Thyroid gland (tissue), 4 donors: ENCODE measurements at places on chromosomes 4 and X.

DNA sequence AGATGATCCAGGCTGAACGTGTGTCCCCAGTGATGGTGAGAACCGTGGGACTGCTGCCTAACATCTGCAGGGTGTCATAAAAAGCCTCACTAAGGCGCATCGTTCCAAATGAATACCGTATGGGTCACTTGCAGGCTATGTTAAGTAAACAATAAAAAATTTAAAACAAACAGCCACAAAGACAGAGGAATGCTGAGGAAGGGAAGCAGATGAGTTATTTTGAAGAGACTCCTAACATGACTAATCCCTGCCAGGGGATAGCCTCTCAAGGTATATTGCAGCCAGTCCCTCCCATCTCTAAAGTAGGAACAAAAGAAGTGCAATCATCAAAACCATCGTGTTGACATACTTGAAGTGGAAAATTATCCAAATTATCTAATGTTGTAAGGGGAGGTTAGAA, 83.8 kb downstream of the UNC5C start:
- H3K36me3 ChIP-seq: no peaks in the 10 kb centered on the region
- DNase-seq: no peak

GRCh38 chr4:152225680-152226079, 310.2 kb downstream of the FBXW7 start:
- no peak overlapping the region for H3K4me3 ChIP-seq
- no peaks in the 10 kb centered on the region for H3K27me3 ChIP-seq
- no peaks in the 10 kb centered on the region for H3K4me1 ChIP-seq

DNA sequence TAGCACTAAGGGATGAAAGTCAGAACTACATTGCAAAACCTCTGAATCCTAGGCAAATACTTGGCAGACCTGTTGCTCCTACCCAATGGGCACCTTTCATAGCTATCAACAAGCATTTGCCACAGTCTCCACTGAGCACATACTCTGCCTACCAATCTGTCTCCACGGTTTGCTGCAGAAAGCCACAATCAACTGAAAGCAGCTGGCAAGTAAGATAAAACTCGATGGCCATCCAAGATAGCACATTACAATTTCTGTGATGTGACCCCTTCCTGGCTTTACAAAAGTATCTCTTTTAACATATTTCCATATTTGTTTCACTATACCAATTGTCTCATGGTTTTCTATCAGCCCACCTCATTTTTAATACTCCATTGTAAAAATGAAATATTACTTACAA, 1060.5 kb upstream of the INTU start:
- no peaks in the 10 kb centered on the region for H3K4me1 ChIP-seq
- no peaks in the 10 kb centered on the region for H3K36me3 ChIP-seq
- no peak for DNase-seq
- no peaks in the 10 kb centered on the region for H3K27me3 ChIP-seq
- no peak overlapping the region for H3K27ac ChIP-seq

DNA sequence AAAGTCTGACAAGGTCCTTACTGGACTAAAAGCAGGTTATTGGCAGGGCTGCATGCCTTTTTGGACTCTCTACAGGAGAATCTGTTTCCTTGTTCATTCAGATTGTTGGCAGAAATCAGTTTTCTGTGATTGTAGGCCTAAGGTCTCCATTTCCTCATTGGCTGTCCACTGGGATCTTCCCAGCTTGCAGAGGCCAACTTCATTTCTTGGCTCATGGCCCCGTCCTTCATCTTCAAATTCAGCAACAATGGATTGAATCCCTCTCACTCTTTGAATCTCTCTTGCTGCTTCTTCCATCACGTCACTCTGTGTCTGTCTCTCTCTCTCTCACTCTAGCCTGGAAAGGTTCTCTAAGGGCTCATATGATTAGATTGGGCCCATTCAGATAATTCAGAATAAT, 14.9 kb upstream of the GLUD2 start:
- no peak overlapping the region for H3K4me3 ChIP-seq
- no peak for DNase-seq
- H3K27me3 ChIP-seq: no peaks in the 10 kb centered on the region
- no peak overlapping the region for H3K27ac ChIP-seq
- no peaks in the 10 kb centered on the region for H3K36me3 ChIP-seq
- H3K4me1 ChIP-seq: no peaks in the 10 kb centered on the region

GRCh38 chr4:179125870-179126269, 1683.6 kb upstream of the AGA start:
- DNase-seq: no peak
- no peaks in the 10 kb centered on the region for H3K4me1 ChIP-seq
- H3K27ac ChIP-seq: no peak overlapping the region
- H3K36me3 ChIP-seq: no peaks in the 10 kb centered on the region

GRCh38 chr4:80732010-80732409, 298.5 kb upstream of the BMP3 start:
- no peak overlapping the region for H3K27ac ChIP-seq
- DNase-seq: no peak
- H3K4me1 ChIP-seq: no peaks in the 10 kb centered on the region
- H3K36me3 ChIP-seq: no peaks in the 10 kb centered on the region
- no peaks in the 10 kb centered on the region for H3K27me3 ChIP-seq

DNA sequence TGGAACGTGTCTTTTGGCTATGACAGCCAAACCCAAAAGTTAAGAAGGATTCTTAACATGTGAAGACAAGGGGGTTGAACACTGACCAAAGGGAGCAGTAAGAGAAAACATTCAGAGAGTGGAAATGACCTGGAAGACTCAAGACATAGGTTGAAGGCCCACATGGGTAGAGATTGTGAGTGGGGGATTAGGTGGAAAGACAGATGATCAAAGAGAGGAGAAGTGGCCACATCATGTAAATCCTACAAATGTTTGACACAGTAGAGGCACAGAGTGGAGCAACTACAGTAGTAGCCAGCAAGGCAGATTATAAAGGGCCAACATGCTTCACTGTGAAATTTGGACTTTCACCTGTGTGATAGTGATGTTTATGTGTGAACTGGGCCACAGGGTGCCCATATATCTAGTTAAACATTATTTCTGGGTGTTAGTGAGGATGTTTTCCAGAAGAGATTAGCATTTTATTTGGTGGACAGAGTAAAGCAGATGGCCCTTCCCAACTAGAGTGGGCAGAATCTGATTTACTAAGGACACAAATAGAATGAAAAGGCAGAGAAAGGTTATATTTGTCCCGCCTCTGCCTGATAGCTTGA, 559.3 kb downstream of the RAB28 start:
- DNase-seq: no peak
- no peaks in the 10 kb centered on the region for H3K36me3 ChIP-seq
- no peak overlapping the region for H3K4me3 ChIP-seq

DNA sequence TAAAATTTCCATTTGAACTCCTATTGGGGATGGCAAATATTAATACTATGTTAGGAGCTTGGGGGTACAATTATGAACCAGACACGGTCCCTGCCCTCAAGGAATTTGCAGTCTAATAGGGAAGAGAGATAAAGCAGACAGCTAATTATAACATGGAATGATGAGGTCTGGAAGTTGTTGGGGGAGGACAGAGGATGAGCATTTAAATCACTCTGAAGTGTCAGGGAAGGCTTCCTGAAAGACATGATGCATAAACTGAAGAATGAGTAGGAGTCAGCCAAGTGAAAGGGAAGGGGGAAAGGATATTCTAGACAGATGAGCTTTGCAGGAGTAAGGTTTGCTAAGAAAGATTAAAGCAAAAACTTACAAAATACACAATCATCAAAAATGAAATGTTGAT, 15.9 kb downstream of the PLAC1 start:
- H3K27me3 ChIP-seq: no peaks in the 10 kb centered on the region
- H3K36me3 ChIP-seq: no peaks in the 10 kb centered on the region
- no peak for DNase-seq
- H3K4me1 ChIP-seq: no peaks in the 10 kb centered on the region
- H3K27ac ChIP-seq: no peak overlapping the region

GRCh38 chr4:111689214-111689613, 456.0 kb upstream of the FAM241A start:
- no peaks in the 10 kb centered on the region for H3K36me3 ChIP-seq
- peaks cover 3% of the 10 kb centered on the region for H3K4me1 ChIP-seq
- no peak overlapping the region for H3K4me3 ChIP-seq
- DNase-seq: peak; percentile 24

GRCh38 chr4:7777871-7778509, 161.7 kb downstream of the AFAP1 start:
- H3K27ac ChIP-seq: no peak overlapping the region
- H3K4me3 ChIP-seq: no peak overlapping the region
- H3K36me3 ChIP-seq: no peaks in the 10 kb centered on the region
- peaks cover 13% of the 10 kb centered on the region for H3K4me1 ChIP-seq

GRCh38 chr4:112517911-112518310, 1.9 kb upstream of the NEUROG2 start:
- no peak for DNase-seq
- H3K36me3 ChIP-seq: no peaks in the 10 kb centered on the region
- no peak overlapping the region for H3K27ac ChIP-seq

- no peak overlapping the region for H3K27ac ChIP-seq
- no peaks in the 10 kb centered on the region for H3K4me1 ChIP-seq
- H3K4me3 ChIP-seq: no peak overlapping the region
- no peaks in the 10 kb centered on the region for H3K27me3 ChIP-seq
- H3K36me3 ChIP-seq: no peaks in the 10 kb centered on the region
Observed at GRCh38 chrX:14899607-14900006, 26.4 kb downstream of the MOSPD2 start.

- DNase-seq: no peak
- no peaks in the 10 kb centered on the region for H3K36me3 ChIP-seq
- no peak overlapping the region for H3K27ac ChIP-seq
- no peaks in the 10 kb centered on the region for H3K27me3 ChIP-seq
- no peak overlapping the region for H3K4me3 ChIP-seq
Observed at GRCh38 chr4:33931026-33931425, 2313.3 kb downstream of the ARAP2 start.
